GM23248 (cell line): ENCODE measurements at places on chromosomes 16 and 17. TPM values are rescaled to one million over a fixed set of nuclear protein-coding genes. Genes with fewer than 3 reads are reported as not detected.
A peak's percentile ranks its signal among the peaks of the same experiment; 100 is the strongest.

GRCh38 chr16:11308493-11309283 is 27.6 kb upstream of the PRM1 start:
- no peak for DNase-seq

DNA sequence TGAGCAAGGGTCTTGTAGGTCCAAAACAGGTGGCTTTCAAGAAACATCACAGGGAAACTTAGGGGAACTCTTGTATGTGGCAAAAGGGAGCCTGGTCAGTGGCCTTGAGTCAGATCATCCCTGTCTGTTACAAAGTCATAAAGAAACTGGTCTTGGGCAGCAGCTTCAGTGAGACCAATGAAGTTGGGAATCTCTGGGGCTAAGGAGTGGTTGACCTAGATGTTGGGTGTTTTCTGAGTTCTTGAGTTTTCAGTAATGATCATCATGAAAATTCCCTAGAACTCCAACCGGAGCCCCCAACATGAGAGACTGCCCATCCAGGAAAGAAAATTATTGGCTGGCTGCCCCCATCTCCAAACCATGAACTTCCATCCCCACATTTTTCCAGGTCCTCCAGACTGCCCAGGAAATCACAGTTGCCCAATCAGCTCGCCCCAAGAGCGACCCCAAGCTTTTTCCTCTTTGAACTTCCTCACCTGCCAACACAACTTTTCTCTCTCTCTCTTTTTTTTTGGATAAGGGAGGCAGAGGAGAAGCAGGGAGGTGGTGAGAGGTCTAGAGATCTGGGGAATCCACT is 3.9 kb downstream of the CCR7 start:
- no peak for DNase-seq

The KIF19 gene
- total RNA-seq: not detected in 2 replicates

GRCh38 chr16:22109258-22109898 is 17.0 kb downstream of the VWA3A start:
- DNase-seq: no peak

- DNase-seq: no peak
These were observed 121.4 kb downstream of the SKAP1 start for GRCh38 chr17:48308581-48308980.

The C16orf92 gene
- not detected in 2 replicates for total RNA-seq

- no peak for DNase-seq
These were observed 46.7 kb downstream of the RNF157 start for GRCh38 chr17:76193591-76193990.

The EME1 gene
- total RNA-seq: 1.1 and 4.3 TPM in 2 replicates

- peak; percentile 29 for DNase-seq
These were observed 184.0 kb downstream of the CYLD start for GRCh38 chr16:50925758-50926357.

- DNase-seq: peak; percentile 64
These were observed 11.7 kb downstream of the RHBDL3 start for GRCh38 chr17:32277284-32277683.
